Fibroblast of lung (primary cell): ENCODE measurements at places on chromosomes 3 and 15. TPM values are rescaled to one million over a fixed set of nuclear protein-coding genes. Genes with fewer than 3 reads are reported as not detected.

GRCh38 chr3:134644731-134645514 is 5.9 kb downstream of the KY start:
- peak; percentile 21 for DNase-seq

DNA sequence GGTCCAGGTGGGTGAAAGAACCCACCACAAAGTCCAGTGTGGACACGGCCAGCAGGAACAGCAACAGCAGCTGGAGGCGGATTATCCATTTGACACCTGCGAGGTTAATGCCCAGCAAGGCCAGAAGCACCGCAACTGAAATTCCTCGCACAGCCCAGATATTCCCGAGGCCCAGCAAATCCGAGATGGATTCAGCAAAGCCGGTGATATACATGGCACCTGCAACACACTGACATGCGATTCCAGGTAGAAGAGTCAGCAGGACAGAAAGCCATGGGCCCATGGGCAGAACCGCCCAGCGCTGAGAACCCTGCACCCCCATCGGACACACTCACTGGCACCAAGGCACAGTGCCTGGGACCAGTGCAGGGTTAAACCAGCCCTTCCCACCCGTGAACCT is 34.8 kb downstream of the SLC12A8 start:
- DNase-seq: no peak

Gene CCR8
- polyA plus RNA-seq: not detected in 2 replicates

Gene HEMK1
- 6.1 and 8.4 TPM in 2 replicates for polyA plus RNA-seq

Gene POPDC2
- 0.26 and 0.34 TPM in 2 replicates for polyA plus RNA-seq

Gene CA12
- polyA plus RNA-seq: 30.6 and 42.3 TPM in 2 replicates

- DNase-seq: peak; percentile 37
These were observed 112.6 kb upstream of the MB21D2 start for GRCh38 chr3:193030276-193030675.

DNA sequence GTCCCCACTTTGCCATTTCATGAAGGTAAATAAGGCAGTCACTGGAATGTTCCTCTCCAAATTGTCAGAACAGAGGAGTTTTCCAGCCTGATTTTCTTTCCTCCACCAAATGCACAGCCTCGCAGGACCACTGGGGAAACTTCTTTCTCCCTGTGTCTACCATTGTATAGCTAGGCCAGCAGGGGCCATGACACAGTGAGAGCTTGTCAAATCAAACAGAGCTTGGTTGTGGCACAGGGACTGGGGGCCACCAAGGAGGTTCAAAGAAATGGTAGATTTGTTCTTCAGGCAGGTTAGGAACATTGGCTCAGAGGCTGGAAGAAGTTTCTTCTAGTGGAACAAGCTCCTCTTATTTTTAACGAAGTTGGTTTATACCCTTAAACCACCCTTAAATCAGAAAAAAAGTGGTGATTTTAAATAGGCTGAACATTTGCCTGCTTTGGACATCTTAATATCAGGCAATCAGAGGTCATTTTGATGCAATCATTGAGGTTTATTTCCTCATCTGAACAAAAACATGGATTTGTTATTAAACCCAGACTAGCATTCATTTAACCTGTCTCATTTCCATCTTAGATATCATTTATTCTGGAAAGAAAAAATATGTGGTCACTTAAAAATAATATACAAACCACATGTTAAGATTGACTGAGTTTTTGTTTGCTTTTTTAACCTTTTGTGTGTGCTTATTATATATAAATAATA is 105.6 kb downstream of the GTPBP8 start:
- peak; percentile 80 for DNase-seq

DNA sequence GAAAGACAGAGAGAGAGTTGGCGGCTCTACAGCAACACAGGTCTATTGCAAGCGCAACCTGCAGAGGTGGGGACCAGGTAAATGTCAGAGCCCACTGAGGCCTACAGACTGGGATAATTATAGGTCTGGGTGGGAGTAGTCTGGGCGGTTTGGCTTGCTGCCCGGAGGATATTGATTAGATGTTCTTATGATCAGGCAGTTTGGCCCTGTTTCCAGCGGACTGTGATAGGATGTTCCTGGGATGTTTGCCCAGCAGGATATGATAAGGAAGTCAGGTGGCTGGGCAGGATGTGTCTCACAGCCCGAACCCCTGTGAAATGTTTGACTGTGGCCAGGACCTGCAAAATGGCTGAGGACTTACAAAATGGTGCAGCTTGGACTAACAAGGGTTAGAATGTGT is 364.9 kb downstream of the NAALADL2 start:
- DNase-seq: no peak
